Activated CD4-positive, alpha-beta T cell treated with anti-CD3 and anti-CD28 coated beads, Interleukin-2, amount 10 ng/mL, durations not matched to agents 7 days and 5 days (primary cell): ENCODE measurements at places on chromosomes 4 and X. TPM values are rescaled to one million over a fixed set of nuclear protein-coding genes. Genes with fewer than 3 reads are reported as not detected.

Gene ADGRL3
- not detected for total RNA-seq

Gene GLOD5
- not detected for total RNA-seq

Gene CFAP47
- total RNA-seq = not detected

Gene PDZD4
- total RNA-seq = 0.60 TPM

Gene NPNT
- not detected for total RNA-seq

Gene L1CAM
- 2.1 TPM for total RNA-seq

Gene CITED1
- total RNA-seq = not detected

Gene POF1B
- 0.10 TPM for total RNA-seq

Gene FGF5
- total RNA-seq = not detected

Gene HSFX1
- 0.89 TPM for total RNA-seq

Gene MAD2L1
- total RNA-seq = 51.9 TPM

Gene XK
- total RNA-seq = 0.04 TPM

Gene IKBKG
- 46.0 TPM for total RNA-seq

Gene GYG2
- total RNA-seq = not detected

Gene RIBC1
- total RNA-seq = 1.4 TPM

Gene IL15
- total RNA-seq = 1.4 TPM

Gene MAGED1
- 41.7 TPM for total RNA-seq

Gene ODAPH
- not detected for total RNA-seq

Gene MAP7D2
- total RNA-seq = 0.12 TPM

Gene ADRA2C
- not detected for total RNA-seq

Gene RTL5
- total RNA-seq = 0.07 TPM

Gene C4orf50
- total RNA-seq = 0.21 TPM

Gene ARHGEF38
- not detected for total RNA-seq

Gene PCDH19
- not detected for total RNA-seq

Gene NDST3
- not detected for total RNA-seq

Gene PRDM5
- total RNA-seq = not detected

Gene PAGE4
- not detected for total RNA-seq

Gene MAGEA1
- not detected for total RNA-seq

Gene SPANXA1
- total RNA-seq = not detected

Gene VEGFC
- total RNA-seq = not detected

Gene DACH2
- total RNA-seq = not detected

Gene POU4F2
- not detected for total RNA-seq

Gene DRP2
- 0.87 TPM for total RNA-seq

Gene GRIA2
- not detected for total RNA-seq

Gene PTCHD1
- total RNA-seq = not detected
